ENCODE measurements at places on chromosomes 1 and 21.
A peak's percentile ranks its signal among the peaks of the same experiment; 100 is the strongest.

- no peak for DNase-seq
Observed at GRCh38 chr1:38029081-38029681, 16.6 kb downstream of the UTP11 start.

DNA sequence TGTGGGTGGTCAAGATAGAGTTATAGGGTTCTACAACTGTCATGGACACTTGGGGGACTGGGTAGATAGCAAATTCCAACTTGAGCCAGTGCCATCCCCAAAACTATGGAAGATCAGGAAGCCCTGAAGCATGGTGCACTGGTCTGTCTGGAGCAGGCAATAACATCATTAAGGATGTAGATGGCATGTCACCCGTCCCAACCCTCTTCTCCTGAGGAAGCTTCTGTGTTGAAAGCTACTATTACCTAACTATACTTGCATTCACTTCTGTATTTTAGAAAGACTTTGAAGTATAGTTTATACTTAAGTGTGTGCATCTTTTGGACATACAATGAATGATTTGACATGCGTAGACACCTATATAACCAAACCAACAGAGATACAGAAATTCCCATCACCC lies 32.9 kb downstream of the RABIF start:
- DNase-seq = no peak

GRCh38 chr1:222054416-222054815 lies 312.5 kb upstream of the DUSP10 start:
- DNase-seq = no peak

DNA sequence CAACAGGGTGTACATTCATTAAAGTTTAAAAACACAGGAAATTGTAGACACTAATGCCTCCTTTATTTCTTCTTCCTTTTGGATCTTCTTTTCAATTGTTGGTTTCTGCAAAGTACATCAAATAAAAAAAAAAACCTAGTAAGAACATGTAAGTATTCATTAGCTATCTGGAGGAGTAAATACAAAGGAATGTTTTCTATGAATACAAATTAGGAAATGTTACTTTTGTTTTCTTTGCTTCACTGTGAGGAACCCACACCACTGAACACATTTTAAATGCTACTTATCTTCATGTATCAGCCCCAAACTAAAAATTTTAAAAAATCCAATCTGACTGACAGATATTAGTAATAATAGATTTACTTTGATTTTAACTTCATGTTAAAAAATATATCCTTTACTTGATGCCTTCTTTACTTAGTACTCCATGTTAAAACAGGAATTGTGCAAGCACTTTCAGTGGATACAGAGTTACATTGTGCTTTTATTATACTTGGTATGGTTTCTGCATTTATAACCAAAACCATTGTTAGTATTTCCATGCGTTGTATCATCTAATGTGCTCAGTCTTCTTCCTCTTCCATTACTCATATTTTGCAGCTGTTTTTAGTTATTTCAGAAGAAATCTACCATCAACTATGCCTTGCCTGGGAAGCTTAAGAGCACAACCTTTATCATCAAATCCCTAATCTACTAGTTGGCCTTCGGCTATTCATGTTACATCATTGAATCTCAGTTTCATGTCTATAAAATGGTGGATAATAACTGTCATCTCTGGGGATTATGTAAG lies 236.9 kb upstream of the DPYD start:
- no peak for DNase-seq

DNA sequence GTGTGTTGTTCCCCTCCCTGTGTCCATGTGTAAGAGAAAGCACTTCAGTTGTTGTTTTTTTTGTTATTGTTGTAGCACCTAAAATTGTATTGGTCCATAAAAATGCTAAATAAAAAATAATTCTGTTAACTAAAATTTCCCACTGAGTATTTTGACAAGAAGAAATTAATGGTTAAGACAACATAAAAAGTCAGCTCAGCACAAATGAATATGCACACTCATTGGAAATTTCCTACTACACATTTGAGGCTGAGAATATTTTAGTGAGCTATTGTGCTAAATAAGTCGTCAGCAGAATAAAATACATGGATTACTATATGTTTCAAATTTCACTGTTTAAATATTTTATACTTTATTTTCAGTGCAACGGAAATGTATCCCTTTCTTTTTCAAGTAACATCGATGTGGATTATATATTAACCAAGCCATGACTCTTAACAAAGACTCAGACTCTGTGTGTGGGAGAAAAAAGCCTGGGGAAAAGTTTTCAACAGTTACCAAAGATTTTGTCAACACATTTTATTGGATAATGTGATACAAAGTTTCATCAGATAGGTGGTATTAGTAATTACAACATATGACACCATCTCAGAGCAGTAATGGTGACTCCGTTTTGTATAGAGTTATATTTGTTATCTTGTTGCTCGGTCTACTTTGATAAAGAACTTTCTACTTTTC lies 63.4 kb downstream of the LYPLAL1 start:
- no peak for DNase-seq

DNA sequence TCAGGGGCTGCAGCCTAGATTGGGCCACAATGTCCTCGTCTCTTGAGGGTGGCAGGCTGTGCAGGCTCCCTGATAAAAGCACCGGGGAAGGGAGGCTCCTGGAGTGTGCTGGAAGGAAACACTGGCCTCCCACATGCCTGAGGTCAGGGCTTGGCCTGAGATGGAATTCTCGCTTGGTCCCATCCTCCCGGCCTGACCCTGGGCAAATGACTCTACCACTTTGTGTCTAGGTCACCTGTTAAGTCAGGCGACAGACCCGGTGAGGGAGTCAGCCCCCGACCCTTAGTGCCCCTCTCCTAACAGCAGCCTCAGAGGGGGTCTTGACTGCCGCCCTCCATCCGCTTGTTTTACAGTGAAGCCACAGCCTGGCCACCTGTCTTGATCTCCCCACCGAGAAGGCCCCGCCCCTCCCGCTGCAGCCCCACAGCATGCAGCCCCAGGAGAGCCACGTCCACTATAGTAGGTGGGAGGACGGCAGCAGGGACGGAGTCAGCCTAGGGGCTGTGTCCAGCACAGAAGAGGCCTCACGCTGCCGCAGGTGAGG lies 2.5 kb downstream of the SMIM1 start:
- no peak for DNase-seq

DNA sequence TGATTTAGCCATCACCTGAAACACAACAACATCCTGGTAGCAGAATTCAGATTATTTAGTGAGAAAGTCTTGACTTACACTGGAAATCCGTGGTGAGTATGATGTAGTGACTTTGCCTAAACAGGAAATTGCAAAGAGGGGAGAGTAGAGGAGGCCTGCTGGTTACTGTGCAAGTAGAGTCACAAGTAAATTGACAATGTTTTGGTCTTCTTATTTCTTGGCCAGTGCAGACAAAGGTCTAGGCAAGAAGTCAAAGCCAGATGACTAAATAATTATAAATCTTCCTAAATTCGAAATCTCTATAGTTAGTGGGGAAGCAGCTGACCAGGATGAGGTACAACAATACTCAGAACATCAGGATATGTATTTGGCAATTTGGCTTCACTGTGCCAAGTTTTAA lies 159.5 kb upstream of the KCTD3 start:
- no peak for DNase-seq

DNA sequence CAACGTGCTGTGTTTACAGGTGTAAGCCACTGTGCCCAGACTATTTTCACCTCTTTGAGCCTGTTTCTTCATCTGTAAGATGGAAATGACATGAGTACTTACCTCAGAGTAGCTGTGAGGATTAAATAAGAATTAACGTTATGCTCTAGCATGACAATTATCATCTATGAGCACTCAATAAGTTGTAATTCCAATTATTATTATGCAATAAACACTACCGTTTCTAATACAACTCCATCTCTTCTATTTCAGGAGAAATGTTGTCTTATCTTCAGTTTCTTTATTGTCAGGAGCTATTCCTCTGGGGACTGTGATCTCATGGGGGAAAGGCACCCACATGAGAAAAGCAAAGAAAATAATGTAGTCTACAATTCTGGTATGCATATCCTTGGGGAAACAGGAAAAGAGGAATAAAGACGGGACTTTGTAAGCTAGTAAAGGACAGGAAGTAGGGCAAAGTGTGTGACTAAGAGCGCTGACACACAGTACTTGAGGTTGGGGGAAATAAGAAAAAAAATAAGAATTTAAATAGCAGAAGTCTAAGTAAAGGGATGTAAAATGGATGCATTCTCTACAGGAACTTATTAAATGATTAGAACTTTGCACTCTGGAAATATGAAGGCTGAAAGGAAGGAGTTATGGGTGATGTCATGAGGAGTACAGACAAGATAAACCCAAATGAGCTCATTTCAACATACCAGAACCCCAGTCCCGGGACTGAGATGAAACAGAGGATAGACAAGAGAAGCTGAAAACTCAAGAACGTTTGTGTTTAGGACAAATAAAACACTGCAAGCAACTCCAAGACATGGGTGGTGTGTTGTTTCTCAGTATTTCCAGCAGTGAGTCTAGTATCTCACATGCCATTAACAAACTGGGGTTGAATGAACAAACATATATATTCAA lies 9.8 kb downstream of the PHC2 start:
- no peak for DNase-seq

- no peak for DNase-seq
Observed at GRCh38 chr1:93433407-93433961, 14.4 kb upstream of the FNBP1L start.

DNA sequence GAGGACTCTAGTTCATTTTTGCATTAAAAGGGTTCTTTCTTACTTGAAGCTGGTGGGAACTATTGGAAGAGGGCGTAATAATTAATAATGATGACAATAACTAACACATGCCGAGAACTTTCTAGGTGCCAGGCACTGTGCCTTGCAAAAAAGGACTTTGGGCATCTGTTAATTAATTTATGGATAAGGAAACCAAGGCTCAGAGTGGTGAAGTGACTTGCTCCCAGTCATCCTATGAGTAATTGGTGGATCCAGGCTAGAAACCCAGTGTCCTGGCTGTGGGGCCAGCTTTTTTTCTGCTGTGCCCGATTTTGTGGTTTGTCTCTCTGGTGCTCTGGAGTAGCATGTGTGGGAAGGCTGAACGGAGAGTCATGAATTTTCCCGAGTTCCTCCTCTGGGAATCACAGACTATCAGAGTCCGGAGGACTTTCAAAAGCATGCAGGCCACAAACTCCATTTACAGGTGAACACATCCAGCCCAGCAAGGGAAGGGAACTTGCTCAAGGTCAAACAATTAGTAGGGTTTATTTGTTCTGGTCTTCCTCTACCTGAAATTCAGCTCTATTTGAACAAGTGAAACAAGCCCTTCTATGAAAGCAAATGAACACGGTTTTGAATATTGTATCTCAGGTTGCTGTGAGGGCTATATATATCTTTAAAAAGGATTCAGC lies 23.4 kb downstream of the ROR1 start:
- no peak for DNase-seq

GRCh38 chr1:23575226-23575810 lies 16.0 kb upstream of the ID3 start:
- DNase-seq = no peak

DNA sequence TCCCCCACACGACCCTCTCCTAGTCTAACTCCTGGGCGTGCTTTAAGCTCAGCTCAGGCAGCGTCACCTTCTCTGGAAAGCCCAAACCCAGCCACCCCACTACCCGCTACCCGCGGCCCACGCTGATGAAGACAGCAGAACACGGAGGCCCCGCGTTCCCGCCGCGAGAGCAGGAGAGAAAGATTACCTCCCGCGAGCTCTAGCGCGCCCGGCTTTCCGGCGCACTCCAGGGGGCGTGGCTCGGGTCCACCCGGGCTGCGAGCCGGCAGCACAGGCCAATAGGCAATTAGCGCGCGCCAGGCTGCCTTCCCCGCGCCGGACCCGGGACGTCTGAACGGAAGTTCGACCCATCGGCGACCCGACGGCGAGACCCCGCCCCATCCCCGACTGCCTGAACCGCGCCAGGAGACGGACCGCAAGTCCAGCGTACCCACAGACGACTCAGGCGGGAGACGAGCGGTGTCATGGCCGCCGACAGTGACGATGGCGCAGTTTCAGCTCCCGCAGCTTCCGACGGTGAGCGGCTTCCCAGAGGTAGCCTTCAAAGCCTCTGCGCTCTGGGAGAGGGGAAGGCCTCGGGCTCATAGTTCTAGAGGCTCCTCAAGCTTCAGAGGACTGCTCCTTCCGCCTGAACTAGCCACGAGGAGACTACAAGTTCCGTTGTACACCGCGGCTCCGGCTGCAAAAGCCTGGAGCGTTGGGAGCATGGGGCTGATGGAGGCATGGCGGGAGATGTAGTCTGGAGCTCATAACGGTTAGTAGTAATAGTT lies at the start of the genes MUTYH and TOE1:
Gene MUTYH (minus strand): TSS at position 652 of the 770 bp plus-strand sequence. CDS start 5,935 bp downstream, outside the sequence.
Gene TOE1 (plus strand): TSS at position 382 of the 770 bp plus-strand sequence. CDS start 83 bp downstream, at position 465.
- DNase-seq = peak; percentile 89

DNA sequence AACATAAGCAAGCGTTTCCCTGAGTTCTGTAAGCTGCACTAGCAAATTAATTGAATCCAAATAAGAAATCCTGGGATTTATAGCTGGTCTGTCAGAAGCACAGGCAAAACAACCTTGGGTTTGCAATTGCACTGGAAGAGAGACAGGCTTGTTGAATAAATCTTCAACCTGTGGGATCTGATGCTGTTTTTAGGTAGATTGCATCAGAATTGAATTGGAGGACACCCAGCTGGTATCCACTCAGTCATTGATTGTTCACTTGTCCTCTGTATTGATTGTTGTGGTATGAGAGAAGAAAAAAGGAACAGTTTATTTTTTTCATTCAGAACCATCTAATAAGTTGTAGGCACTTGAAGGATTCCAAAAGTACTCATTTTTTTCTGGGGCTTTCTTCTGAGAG lies 497.4 kb downstream of the SIPA1L2 start:
- DNase-seq = no peak

DNA sequence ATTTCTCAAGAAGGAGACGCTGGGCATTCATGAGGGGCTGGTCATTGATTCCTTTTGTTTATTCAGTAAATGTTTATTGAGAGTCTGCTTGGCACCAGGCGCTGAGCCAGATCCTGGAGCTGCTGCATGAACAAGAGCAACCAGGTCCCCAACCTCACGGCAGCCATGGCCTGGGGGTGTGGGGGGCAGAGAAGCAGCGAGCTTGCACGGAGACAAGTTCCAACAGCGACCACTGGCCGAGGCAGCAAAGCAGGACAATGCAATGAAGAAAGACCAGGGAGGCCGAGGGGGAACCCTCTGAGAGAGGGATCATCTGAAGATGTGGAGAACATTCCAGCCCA lies 7.5 kb downstream of the KCNAB2 start:
- no peak for DNase-seq

- DNase-seq = no peak
Observed at GRCh38 chr1:101613546-101613945, 376.7 kb downstream of the S1PR1 start.

DNA sequence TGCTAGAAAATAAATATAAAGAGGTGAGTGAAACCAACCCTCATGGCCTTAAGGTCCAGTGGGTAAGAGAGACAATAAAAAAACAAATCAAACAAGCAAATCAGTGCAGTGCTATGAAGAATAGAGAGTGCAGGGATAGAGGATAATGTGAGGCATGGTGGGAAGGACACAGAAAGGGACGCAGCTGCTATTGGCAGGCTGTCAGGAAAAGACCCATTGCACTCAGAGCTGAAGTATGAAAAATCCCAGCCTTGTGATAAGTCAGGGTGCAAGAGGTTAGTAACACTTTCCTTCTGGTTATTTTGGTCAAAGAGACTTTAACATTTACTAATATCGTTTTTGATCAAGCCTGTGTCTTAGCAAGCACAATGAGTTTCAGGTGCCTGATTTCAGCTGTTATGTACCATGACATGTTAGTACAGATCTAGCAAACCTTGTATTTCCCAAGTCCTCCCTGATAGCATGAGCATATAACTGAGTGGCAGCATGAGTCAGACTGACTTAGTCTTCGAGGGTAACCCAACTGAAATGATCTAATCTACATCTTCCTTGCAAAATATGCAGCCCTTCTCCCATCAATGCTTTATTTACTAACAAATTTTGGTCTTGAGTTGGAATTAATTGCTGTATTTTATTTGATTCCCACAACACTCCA lies 31.7 kb downstream of the CHML start:
- DNase-seq = no peak

Data from stimulated activated effector memory CD8-positive, alpha-beta T cell treated with anti-CD3 and anti-CD28 coated beads, Interleukin-12 subunit alpha, Interleukin-12 subunit beta, amount 100 ng/mL, for 72 hours (primary cell).